ENCODE measurements at places on chromosomes 16 and 17.

GRCh38 chr16:1119766-1120576 lies 23.9 kb upstream of the C1QTNF8 start:
- no peak for DNase-seq

DNA sequence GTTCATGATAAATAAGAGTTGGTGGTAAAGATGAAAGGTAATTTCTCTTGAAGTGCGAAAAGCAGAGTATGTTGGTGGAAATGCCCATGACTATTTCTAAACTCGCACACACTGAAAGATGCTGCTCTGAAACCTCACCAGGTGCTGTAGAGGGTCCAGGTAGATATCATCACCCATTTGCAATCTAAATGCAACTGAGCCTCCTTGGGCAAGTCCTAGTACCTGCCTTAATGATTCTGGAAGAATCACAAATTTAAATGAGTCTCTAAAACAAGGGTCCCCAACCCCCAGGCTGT lies 5.9 kb upstream of the MMD start:
- DNase-seq: no peak

DNA sequence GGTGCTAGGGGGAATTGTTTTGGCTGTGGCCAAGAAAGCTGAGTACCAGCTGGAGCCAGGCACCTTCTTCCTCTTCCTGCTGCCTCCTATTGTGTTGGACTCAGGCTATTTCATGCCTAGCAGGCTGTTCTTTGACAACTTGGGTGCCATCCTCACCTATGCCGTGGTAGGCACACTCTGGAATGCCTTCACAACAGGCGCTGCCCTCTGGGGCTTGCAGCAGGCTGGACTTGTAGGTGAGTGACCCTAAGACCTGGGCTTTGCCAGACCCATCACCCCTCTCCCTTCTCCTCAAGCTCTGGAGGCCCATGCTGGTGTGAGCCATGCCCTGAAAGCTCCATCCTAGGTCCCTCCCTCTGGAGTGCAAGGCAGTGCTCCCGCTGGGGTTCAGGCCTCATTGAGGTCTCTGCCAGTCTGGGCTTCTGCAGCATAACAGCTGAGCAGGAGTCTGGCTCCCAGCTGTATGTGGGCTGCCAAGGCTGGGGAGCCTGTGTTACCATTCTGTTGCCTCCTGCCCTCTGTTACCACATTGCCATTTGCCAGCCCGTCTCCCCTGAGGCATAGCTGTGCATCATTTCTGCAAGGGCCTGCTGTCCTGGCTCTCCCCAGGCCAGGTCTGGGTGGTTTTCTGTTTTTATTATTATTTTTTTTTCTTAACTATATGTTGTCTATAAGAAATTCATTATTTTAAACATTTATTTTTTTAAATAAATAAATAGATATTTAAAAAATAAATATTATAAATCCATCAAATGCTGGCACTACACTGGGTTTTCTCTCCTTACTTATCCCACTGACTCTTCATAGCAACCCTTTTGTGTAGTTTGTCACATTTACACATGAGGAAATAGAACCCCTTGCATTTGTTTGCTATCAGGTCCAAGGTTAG lies 4.1 kb downstream of the SLC9A5 start:
- DNase-seq: no peak

GRCh38 chr16:80896776-80897175 lies 92.4 kb upstream of the CDYL2 start:
- no peak for DNase-seq

DNA sequence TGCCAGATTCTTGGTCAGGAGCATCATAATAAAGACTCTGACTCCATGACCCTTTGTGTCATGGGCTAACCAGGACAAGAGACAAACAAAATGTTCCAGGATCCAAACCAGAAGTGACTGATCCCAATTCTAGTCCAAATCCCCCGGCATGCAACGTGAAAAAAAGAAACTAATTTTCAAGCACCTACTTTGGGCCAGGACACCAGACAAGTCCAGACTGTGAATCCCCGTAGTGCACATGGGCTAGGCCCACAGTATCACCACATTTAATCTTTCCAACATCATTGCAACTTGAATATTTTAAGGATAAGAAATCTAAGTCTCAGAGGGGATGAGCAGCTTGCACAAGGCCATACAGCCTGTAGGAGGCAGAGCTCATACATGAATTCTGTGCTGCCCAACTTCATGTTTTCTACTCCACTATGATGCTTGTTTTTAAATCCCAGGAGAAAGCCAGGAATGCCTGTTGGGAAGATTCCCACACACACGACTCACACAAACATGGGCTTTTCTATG lies 365.7 kb downstream of the NPIPA8 start:
- no peak for DNase-seq

GRCh38 chr17:12349297-12349696 lies 316.4 kb upstream of the MYOCD start:
- no peak for DNase-seq

DNA sequence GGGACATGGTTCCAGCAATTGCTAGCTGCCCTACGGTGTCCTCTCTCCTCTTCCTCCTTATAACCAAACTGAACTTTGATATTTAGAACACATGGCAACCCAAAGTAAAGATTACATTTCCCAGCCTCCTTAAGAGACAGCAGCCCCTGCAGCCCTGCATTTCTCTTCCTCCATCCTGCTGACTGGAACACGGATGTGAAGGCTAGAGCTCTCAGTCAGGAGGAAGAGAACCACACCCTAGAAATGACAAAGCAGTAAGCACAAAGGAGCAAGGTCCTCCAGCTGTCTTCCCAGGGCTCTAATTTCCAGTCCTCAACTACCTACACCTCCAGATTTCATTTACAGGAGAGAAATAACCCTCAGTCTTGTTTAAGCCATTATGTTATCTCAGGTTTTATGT lies 10.9 kb downstream of the DYNC1LI2 start:
- DNase-seq: no peak

DNA sequence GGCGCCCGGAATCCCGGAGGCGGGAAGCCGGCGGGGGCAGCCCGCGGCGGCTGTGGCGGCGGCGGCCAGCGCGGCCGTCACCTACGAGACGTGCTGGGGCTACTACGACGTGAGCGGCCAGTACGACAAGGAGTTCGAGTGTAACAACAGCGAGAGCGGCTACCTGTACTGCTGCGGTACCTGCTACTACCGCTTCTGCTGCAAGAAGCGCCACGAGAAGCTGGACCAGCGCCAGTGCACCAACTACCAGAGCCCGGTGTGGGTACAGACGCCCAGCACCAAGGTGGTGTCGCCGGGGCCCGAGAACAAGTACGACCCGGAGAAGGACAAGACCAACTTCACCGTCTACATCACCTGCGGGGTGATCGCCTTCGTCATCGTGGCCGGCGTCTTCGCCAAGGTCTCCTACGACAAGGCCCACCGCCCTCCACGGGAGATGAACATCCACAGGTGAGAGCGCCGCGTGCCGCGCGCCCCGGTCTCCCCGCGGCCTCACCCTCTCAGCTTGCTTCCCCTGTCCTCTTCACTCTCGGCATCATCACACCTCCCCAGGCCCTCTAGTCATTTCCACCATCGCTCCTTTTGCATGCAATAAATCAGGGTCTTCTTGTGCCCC lies 706 bp downstream of the SHISA6 start:
- no peak for DNase-seq

DNA sequence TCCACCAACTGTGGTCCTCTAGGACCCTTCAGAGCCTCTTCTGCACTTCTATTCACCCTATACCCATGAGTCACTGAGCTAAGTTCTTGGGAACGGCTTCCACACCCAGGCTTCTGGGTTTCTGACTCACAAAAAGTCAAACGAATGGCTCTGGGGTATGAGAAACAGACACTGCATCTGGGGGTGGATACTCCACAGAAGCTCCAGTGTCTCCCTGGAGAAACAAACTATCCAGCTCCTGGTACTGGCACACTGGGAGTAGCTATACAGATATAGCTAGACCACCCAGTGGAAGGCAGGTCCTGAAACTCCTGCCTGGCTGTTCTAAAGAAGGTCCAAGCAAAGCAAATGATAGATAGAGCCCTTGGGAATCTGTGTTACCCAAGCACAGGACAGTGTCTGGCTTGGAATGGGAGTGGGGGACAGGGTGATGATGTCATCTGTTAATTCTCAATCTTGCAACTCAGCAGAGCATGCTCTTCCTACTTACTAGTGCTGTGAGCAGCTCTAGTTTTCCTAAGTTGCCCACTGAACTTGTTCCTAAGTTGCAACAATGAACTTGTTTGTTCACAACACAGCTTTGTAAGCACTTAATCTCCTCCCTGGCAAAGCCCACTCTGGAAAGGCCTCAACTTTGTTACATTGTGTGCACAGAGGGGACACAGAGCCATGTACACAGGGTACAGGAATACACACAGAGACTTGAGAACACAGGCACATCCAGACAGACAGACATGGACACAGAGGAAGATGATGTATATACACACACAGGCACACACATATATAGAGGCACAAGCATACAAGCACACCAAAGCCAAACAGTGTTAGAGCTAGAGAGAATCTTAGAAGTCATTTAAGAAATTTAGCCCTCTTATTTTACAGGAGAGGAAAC lies 6.7 kb downstream of the MMP28 start:
- DNase-seq: no peak

GRCh38 chr16:11257131-11257938 lies 1.3 kb upstream of the SOCS1 start:
- DNase-seq: no peak

DNA sequence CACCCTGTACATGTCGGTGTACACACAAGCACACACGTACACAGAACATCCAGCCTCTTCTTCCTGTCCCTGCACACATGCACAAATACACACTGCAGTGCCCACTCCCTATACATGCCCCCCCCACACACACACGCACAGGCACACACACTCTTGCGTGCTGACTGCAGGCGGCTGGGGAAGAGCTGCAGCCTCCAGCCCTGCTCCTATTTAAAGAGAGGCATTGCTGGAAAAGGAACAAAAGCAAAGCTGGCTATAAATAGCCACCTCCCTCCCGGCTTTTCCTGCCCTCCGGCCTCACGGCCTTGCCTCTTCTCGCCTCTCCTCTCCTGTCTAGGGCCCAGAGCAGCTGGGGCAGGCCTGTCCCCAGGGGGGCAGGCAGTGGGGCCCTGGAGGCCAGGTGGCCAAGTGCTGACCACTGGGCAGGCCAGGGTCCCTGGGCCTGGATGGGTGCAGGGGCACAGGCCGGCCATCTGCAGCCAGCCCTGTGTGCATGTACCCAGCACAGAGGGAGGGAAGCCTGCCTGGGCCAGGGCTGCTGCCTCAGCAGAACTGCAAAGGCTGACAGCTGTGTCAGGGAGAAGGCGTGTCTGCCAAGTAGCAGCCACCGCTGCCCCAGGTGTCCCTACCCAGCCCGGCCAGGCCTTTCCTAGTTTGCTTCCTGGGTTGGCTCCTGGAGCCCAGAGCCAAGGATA lies 25.4 kb downstream of the RTN4RL1 start:
- DNase-seq: no peak

- DNase-seq: no peak
Measured at GRCh38 chr17:12571606-12572005, 94.1 kb upstream of the MYOCD start.

DNA sequence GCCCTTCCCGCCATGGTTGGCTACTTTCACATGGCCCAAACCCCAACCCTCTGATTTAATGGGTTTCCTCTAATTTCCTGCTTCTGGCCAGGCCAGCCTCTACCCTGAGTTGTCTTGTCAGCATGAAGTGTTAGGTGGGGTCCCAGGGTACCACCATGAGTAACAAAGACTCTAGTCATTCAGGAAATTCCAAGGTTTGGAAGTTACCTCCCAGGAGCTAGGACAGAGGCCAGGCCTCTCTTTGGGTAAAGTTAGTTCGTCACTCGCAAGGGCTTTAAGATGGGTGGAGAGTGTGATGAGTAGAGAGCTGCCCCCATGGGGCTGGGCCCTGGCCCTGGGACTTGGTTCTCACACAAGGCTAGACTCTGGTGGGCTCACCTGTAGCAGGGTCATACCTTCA lies 54.6 kb downstream of the PLD6 start:
- no peak for DNase-seq

- DNase-seq: no peak
Measured at GRCh38 chr16:2482708-2483534, 8.0 kb downstream of the TBC1D24 start.

GRCh38 chr17:66663041-66663606 lies 171.8 kb upstream of the CACNG5 start:
- DNase-seq: no peak

DNA sequence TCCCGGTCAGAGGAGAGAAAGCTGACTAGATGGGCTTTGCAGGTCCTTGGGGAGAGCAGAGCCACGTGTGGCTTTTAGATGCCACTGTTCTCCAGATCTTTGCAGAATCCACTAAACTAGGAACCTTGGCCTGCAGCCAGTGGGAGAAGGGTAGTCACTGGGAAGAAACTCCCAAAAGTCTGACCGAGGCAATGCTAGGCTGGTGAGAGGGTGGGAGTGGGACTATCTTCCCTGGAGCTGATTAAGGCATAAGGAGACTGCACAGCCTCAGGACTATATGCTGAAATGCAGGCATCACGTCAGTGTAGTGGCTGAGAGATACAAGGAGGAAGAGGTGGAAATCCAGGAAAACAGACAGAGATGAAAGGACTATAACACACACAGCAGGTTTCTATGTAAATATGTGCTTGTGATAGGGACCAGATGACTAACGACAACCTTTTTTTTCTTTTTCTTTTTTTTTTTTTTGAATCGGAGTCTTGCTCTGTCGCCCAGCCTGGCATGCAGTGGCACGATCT lies 2.2 kb upstream of the GSDMA start:
- no peak for DNase-seq

DNA sequence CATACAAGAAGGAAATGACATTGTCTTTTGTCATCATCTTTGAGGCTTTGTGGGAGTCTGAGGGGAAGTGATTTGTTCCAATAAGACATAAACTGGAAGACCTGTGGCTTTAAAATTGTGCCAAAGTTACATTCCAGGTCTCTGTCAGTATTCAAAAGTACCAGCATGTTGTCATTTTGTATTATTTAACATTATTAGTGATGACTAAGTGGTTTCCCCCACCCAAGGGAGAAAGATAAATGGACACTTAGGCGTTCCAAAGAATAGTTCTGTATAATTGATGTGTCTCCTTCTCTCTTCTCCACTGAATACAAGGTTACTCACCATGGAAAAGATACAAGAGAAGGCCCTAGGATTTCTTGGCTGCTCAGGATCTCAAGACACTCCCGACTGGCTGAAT lies 3.8 kb downstream of the CFAP97D1 start:
- no peak for DNase-seq

DNA sequence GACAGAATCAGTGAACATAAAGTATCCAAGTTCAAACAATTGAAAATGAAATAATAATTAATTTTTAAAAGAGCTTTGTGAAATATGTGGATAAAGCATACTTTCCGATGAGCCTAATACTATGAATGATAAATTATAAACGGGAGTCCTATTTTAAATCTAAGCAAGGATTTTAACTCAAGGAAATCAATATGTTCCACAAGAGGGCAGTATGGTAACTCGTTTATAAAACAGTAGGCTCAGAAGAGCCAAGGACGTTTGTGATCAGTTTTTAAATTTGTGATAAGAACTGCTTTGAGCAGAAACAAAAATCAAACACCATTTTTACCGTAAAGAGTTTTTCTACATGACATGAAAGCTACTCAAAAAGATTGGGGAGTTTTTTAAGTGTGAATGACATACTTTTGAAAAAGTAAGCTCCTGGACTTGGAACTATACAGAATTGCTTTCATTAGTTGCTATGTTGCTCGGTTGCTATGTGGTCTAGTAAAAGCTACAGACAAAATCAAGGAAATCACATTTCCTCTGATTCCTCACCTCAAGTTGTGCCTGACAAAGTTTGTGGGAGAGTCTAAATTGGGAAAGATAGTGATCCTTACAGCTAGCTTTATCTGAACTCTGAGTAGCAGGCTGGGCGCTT lies 11.8 kb upstream of the TEKT1 start:
- DNase-seq: no peak

GRCh38 chr17:49180998-49181635 lies 29.3 kb downstream of the GNGT2 start:
- DNase-seq: no peak

All from stimulated activated CD8-positive, alpha-beta memory T cell treated with anti-CD3 and anti-CD28 coated beads, Interleukin-7, amount 100 ng/mL, for 24 hours (primary cell).